ENCODE measurements at places on chromosomes 16 and 17.

GRCh38 chr17:62892870-62893338 is 73.1 kb upstream of the TANC2 start:
- no peak for DNase-seq

GRCh38 chr16:48367441-48368049 is 17.7 kb downstream of the SIAH1 start:
- DNase-seq = no peak

DNA sequence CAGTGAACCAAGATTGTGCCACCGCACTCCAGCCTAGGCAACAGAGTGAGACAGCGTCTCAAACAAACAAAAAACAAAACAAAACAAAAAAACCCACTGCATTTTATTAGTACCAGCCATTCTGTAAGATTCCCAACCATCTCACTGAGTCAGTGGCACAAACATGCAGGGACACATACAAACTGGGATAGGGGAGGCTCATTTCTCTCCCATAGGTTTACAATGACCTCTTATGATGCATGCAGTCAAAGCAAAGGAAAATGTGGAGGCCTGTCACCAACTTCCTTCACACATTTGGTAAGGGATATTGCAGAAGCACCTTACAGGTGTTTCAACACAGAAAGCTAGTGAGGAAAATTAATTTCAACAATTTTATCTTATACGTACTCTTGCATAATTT is 12.4 kb upstream of the STRADA start:
- DNase-seq = no peak

DNA sequence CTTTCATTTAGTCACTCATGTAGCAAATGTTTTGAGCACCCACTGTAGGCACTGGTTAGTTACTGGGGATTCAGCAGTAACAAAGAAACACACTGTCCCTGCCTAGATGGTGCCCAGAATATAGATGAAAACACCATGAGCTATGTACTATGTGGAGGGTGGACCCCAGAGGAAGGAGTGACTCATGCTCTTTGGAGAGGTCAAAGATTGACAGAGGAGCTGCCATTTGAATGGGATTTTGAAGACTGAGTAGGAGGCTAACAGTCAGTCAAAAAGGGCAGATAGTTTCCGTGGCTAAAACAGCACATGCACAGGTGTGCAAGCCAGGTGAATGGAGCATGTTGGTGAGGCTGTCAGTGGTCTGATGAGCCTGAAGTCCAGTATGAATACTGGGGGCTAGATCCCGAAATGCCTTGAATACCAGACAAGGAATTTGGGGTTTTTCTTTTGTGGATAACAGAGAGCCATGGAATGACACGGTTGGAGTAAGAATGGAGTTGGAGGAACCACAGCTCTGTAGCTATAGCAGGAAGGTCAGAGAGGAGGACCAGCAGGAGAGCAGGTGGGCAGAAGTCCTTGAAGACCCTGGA is 6.1 kb downstream of the IL21R start:
- DNase-seq = peak; percentile 40

GRCh38 chr16:31305219-31305618 is 45.4 kb downstream of the ITGAM start:
- DNase-seq = no peak

GRCh38 chr17:82475458-82475857 is 16.9 kb downstream of the NARF start:
- no peak for DNase-seq

- no peak for DNase-seq
Measured at GRCh38 chr16:78198288-78198687, 98.8 kb downstream of the WWOX start.

- DNase-seq = no peak
Measured at GRCh38 chr16:84045001-84045817, 2.6 kb upstream of the SLC38A8 start.

DNA sequence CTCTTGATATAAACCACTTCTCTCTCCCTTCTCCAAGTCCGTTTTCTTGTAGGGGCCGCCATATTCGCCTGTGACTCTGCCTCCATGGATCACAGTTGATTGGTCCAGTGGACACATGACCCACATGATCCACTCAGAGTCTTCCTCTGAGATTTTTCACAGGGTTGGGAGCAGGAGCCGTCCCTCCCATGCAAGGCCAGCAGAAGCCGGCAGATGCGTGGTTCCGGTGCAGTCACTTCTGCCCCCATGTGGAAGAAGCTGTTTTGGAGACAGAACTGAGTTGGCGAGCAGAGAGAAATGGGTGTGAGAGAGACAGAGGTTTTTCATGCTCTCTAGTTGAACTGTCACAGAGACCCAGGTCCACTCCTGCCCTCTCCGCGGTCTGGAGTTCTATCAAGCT is 83.3 kb downstream of the C16orf95 start:
- DNase-seq = no peak

DNA sequence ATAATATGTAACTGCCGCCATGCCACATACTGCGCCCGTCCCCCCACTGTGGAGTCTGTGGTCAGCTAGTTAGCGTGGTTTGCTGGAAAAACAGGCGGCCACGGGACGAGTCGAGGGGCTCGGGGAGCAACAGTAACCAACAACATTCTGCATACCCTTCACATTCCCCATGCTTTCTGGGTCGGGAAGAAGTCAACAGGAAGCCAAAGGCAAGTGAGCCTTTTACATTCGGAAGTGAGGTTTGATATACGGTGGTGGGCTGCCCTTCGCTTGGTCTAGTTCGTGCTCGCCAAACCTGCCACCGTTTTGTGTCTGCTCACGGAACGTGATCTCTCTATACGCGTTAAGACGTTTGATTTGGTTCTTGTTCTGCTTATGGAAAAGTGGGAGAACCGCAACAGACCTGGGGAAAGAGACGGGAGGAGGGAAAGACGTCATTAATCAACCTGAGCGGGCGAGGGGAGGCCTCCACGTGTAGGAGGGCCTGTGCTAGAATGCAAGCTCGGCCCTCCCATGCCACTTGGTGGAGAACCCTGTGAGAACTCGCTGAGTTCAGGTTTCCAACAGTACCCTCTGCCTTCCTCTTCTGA is 28.9 kb upstream of the CFAP20 start:
- no peak for DNase-seq

DNA sequence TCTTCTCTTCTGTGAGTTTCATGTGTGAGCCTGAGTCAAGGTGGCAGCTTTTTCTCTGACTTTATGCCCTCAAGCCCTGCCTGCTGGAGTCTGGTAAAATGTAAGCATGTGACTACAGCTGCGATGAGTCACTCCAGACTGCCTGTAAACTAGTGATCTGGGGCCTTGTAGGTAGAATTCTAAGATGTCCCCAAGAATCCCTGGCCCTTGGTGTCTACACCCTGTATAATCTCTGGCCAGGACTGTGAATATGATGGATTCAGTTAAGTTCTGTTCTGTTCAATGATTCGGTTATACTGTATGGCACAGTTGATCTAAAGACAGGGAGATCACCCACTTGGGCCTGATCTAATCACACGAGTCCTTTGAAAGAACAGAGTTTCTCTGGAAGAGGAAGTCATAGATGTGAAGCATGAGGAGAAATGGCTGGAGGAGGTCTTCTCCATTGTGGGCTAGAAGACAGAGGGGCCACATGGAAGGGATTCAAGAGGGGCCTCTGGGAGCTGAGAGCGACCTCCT is 29.8 kb downstream of the PRSS54 start:
- DNase-seq = no peak

GRCh38 chr17:40936976-40937375 is 470 bp downstream of the KRT23 start:
- DNase-seq = no peak

DNA sequence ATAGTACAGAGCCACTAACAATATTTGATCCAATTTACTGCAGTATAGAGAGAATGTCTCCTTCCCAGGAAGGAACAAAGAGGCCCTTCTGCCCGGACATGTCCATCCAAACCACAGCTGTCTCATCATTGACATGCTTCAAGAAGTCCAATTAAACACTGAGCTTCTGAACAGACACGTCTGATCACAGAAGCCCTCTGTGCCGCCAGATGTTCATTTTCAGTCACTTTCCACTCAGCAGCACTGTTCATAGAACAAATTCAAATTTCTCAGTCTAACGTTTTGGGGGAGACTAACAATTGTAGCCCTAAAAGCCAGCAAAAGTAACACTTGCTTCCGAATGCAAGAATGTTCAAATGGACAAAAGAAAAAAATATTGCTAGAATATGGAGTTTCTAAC is 15.3 kb downstream of the ZC3H7A start:
- DNase-seq = no peak

DNA sequence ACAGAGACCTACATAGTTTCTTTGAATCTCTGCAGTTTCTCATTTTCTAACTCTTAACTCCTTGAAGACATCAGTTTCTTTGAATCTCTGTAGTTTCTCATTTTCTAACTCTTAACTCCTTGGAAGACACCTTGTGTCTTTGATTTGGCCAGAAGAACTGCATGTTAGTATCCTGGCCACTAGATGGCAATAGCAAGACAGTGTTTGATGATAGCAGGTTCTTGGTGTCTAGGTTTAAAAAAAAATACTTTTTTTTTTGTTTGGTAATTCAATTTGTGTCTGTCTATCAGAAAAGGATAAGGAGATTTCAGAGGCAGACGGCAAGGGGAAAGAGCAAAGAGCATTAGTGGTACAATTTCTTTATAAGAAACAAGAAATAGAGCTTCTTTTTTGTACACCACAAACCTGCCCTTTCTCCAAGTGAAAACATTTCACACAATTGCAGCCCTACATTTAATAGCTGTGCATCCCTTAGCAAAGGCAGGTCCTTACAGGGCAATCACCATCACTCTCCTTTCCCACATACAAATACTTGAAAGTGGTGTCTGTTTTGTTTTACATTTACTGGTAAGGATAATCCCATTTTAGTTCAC is 1324.9 kb upstream of the CDH8 start:
- DNase-seq = peak; percentile 23

- no peak for DNase-seq
Measured at GRCh38 chr16:55042556-55043432, 112.1 kb downstream of the IRX5 start.

All from GM13977 (cell line).